ENCODE measurements at places on chromosomes 16 and 17. TPM values are rescaled to one million over a fixed set of nuclear protein-coding genes. Genes with fewer than 3 reads are reported as not detected.

- H3K4me1 ChIP-seq, result no peaks in the 10 kb centered on the region
- no peak overlapping the region for H3K27ac ChIP-seq
- H3K36me3 ChIP-seq, result peaks cover 3% of the 10 kb centered on the region
- H3K27me3 ChIP-seq, result no peaks in the 10 kb centered on the region
- DNase-seq, result no peak
These were observed 13.0 kb downstream of the HAS3 start for GRCh38 chr16:69118468-69118867.

Gene SGSH
- total RNA-seq, result 28.4 TPM

Gene CD300E
- total RNA-seq, result not detected

Gene CDRT4
- 11.0 TPM for total RNA-seq

Gene IRF8
- not detected for total RNA-seq

Gene MEOX1
- total RNA-seq, result 0.25 TPM

Gene SLC52A1
- 0.28 TPM for total RNA-seq

GRCh38 chr17:61647047-61647446 is 56.0 kb upstream of the NACA2 start:
- H3K27ac ChIP-seq, result no peak overlapping the region
- H3K36me3 ChIP-seq, result no peaks in the 10 kb centered on the region
- no peaks in the 10 kb centered on the region for H3K4me1 ChIP-seq
- H3K27me3 ChIP-seq, result no peaks in the 10 kb centered on the region
- no peak overlapping the region for H3K4me3 ChIP-seq

Measured in PC-9 (cell line).